ENCODE measurements at places on chromosomes 12 and 14.
A peak's percentile ranks its signal among the peaks of the same experiment; 100 is the strongest.

- peak; percentile 84 for DNase-seq
Measured at GRCh38 chr12:6167327-6168280, 32.6 kb upstream of the CD9 start.

DNA sequence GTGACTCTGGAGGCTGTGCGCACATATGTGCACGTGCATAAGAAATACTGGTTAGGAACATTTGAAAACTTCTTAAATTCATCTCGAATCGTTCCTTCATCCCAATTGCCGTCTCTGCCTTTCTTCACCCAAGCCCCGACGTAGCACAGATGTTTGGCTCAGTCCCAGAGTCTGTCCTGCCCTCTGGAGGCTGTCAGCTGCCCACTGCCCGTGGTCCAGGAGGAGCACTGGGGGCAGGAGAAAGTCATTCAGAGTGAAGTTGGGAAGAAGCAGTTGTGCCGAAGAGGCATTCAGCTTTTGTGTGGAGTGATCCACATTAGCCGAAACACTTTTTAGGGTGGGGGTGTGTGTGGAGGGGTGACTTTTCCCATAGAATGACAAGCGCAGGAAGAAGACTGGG is 124.9 kb downstream of the TSPAN9 start:
- no peak for DNase-seq

DNA sequence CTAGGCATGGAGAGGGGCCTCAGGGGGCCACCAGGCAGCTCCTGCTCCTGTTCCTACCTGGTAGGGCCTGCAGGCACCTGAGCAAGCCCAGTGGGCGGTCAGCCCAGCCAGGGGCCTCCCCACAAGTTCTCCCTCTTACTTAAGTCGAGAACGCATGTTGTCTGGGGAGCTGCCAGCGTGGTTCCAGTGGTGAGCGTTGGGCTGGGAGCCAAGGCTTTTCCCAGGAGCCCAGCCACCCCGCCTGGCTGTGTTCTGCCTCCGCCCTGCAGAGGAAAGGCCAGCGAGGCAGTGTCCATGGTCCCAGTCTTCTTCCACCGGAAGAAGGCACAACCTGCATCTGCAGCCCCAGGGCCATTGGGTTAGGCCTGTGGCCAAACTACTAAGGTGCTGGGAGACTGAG is 1.4 kb downstream of the C14orf180 start:
- no peak for DNase-seq

DNA sequence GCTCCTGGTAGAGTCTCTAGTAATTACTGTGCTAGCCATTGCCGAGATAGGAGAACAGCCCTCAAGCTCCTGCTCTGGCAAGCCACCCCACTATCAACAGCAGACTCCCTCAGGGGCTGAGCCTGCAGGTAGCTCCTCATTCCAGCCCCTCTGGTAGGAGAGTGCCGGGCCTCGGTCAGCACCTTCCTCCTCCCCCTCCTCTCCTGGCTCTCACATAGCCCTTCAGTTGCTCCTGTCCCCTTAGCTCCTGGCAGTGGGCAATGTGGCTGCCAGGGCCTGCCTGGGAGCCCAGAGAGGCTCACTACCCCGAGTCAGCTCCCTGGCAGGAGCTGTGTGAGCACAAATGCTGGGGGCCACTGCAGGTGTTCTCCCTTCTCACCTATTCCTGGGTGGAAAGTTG is 52.0 kb downstream of the IQSEC3 start:
- no peak for DNase-seq

DNA sequence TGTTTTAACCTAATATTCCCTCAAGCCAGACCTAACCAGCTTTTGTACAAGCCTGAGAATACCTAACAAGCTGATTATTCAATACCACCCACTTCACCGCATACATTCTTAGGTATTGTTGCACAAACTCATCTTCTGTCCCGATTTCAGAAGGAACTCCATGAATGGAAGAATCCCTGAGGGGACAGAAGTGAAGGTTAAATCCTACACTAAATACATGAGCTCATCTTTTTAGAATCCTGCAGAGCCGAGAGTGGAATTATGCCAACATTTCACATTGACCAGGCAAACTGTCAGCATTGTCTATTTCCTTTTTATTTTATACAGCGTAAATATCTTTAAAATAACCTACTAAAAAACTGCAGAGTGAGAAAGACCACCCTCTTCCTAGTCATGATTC is 140.7 kb upstream of the PRICKLE1 start:
- DNase-seq, result no peak

DNA sequence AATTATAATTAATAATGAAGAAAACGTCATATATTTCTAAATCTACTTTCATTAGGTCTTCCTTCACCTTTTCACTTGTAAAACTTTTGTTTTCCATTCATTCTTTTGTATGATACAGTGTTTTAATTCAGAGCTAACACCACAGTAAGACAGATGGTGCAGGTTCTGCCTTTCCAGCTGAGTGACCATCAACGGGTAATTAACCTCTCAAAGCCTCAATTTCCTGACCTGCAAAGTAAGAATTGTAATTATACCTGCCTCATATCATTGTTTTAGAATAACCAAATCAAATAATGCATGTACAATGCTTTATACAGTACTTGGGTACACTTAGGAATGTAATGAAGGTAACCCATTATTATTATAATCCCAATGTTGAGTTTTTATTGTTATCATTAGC is 157.6 kb downstream of the FOXA1 start:
- no peak for DNase-seq

DNA sequence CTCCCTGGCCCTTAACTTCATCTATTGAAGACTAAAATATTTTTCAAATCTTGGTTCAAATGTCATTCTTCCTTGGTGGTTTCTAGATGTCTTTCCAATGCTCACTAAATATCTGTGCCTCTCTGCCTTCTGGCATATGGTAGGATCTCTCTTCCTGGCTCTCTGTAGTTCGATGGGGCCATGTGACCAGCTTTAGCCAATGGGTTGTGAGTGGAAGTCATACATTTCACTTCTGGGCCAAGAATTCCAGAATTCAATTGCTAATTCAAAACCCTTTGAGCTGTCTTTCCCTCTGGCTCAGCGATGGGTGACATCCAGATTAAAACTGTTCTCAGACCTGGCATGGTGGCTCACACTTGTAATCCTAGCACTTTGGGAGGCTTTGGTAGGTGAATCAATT is 25.8 kb upstream of the CTDSP2 start:
- no peak for DNase-seq

GRCh38 chr12:105783983-105784947 is 354.5 kb downstream of the NUAK1 start:
- no peak for DNase-seq

- no peak for DNase-seq
Measured at GRCh38 chr14:28656704-28657255, 109.8 kb upstream of the FOXG1 start.

- no peak for DNase-seq
Measured at GRCh38 chr14:71448431-71449315, 483.6 kb upstream of the RGS6 start.
